Dermis blood vessel endothelial cell (primary cell): ENCODE measurements at places on chromosomes 6 and 20.

- DNase-seq = no peak
These were observed 12.5 kb downstream of the MYH7B start for GRCh38 chr20:34968042-34968775.

DNA sequence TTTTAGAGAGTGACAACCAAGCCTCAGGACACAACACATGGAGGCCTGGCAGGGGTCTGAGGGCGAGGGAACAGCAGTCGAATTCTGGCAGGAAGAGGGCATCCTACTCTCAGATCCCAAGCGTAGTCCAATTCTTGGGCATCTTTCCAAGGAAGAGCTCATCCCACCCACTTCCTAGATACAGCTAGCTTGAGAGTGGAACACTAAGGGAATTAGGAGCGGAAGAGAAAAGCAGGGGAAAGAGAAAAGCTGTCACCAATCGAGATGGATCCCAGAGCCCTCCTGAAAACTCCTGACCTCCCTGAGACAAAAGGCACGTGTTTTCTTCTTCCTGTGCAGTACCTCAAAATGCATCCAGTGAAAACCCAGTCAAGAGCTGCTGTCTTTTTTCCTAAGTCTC, 67.1 kb downstream of the GFOD1 start:
- DNase-seq = peak; percentile 41

- no peak for DNase-seq
These were observed 309.7 kb upstream of the AGPAT4 start for GRCh38 chr6:161583584-161583983.

DNA sequence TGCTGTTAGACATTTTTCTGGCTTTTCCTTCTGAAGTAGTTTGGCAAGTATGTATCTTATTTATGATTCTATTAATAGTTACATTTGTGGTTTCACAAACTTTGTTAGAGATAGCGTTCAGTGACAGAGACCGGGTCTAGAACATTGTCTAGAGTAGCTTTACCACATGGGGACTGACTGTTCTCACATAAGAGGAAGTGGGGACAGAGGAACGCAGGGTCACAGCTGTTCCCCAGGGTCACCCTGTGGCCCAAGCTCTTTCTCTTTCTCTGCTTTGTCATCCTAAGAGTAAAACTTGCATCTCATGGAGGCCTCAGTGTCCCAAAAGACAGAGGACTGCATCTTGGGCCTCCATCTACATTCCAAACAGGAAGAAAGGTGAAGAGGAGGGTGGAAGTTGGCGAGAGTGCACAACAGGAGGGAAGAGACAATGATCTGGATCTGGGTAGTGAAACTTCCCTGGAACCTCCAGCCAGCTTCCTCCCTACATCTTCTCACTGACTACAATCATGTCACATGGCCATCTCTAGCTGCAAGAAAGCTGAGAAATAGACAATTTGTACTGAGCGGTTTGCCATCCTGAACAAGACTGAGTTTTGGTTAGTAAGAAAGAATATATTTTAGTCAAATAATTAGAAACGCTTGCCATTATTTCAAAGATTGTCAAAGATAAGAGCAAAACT, 645.8 kb upstream of the ARID1B start:
- no peak for DNase-seq

GRCh38 chr6:105786890-105787655, 299.1 kb upstream of the PRDM1 start:
- DNase-seq = no peak

DNA sequence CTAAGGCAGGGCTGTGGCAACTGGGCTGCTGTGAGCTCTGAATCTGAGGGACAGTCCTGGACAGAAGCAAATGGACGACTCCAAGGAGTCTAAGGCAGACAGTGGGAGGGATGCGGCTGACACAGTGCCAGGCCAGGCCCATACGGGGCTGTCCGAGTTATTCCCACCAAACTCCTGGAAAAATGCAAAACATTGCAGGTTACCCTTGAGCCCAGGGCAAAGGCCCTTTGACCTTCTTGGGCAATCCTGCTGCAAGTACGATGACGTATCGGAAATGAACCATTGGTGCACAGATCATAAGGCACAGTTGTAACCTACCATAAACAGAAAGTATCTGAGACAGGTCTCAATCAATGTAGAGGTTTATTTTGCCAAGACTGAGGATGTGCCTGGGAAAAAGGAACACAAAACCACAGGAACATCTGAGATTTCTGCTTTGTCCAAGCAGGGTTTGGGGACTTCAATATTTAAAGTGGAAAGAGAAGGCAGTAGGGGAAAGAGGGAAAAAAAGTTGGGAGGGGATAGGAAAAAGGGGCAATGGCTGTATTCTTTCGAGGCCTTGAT, 118.9 kb downstream of the DACT2 start:
- no peak for DNase-seq

DNA sequence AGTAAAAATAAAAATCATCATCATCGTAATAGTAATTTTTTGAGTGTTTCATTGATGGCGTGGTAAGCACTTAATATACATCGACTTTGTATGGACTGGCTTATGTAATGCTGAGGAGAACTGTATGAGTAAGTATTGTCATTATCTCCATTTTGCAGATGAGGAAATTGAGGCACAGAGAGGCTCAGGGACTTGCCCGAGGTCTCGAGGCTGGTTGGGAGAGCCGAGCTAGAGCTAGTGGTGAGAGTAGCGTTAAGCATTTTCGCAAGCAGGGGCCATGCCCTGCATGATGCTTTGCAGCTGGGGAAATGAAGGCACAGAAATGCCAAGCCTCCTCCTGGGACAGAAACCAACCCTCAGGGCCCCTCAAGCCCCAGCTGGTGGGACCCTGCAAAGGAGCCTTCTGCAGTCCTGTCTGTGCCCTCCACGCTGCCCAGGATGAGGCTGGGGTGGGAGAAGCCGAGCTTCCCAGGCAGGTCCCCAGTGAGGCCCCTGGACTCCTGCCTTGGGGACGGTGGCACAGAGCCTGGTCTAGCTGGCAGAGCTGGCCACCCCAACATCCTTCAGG, 31.1 kb upstream of the STX16 start:
- DNase-seq = no peak

DNA sequence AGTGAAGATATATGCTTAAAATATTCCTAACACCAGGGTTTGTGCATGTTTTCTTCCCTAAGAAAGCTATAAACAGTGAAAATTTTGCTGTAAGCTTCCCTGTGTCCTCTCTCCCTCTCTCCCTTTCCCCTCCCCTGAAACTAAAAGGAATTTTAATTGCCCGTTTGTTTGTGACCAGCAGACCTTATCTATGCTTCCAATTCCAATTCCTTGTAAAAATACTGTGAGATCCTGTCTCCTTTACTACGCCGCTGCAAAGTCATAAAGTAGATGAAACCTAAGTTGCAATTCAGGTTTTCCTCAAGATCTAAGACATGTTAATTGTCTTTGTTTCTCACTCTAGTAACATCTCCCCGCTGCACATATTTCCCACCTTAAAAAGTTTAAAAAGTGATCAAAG, 82.3 kb downstream of the DNAH8 start:
- no peak for DNase-seq

GRCh38 chr6:17580518-17581048, 19.5 kb upstream of the FAM8A1 start:
- DNase-seq = peak; percentile 62

DNA sequence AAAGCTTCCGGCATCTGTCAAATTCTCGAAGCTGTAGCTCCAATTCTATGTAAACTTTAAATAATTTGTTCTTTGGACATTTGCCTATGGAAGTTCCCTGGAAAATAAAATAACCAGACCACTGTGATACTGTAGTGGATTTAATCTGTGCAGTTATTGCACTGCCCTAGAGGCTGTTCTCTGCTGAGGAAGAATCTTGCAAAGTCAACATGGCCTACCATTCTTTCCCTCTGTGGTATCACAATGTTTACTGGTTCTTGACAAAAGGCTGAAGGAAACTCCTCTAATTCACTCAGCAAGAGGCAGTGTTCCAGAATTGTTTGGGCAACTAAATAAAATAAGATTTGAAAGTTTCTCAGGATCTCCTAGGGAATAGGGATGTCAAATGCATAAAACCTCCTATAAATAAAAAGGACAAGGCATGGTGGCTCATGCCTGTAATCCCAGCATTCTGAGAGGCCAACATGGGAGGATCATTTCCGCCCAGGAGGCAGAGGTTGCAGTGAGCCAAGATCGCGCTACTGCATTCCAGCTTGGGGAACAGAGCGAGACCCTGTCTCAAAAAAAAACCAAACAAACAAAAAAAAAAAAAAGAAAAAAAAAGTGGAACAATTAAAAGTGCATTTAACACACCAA, 12.4 kb downstream of the CRNKL1 start:
- DNase-seq = no peak

DNA sequence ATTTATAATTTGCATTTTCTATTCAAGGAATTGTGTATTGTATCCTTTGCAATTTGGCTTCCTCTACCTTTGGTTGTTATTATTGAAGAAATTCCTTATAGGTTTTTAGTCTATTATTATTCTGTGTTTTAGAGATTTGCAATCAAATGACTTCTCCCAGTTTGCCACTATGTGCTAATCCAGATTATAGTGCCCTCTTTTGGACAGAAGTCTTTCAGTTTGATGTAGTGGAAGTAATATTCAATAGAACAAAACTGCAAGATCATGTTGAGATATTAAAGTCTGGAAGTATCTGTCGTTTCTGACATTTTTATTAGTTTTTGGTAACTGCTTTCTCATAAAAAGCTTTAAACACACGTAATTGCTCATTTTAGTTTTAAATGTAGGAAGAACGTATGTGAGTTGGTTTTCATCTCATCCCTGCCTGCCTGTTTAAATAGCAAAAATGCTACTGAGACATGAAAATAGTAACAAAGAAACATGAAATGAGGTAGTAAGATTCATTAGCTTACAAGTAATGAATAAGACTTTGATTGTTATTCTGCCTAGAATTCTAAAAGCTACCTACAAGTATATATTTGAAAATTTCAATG, 72.8 kb downstream of the RTN4IP1 start:
- peak; percentile 72 for DNase-seq

DNA sequence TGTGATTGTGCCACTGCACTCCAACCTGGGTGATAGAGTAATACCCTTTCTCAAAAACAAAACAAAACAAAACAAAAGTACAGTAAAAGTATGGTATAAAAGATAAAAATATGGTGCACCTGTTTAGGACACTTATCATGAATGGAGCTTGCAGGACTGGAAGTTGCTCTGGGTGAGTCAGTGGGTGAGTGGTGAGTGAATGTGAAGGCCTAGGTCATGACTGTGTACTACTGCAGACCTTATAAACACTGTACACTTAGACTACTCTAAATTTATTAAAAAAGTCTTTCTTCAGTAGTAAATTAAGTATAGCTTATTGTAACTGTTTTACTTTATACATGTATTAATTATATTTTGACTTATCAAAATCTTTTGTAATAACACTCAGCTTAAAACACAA, 46.0 kb downstream of the ZFP64 start:
- DNase-seq = no peak

GRCh38 chr6:155530219-155530834, 74.7 kb upstream of the NOX3 start:
- DNase-seq = peak; percentile 80

GRCh38 chr6:69337311-69337710, 459.5 kb downstream of the LMBRD1 start:
- no peak for DNase-seq

GRCh38 chr20:6705106-6705766, 62.2 kb upstream of the BMP2 start:
- DNase-seq = no peak

DNA sequence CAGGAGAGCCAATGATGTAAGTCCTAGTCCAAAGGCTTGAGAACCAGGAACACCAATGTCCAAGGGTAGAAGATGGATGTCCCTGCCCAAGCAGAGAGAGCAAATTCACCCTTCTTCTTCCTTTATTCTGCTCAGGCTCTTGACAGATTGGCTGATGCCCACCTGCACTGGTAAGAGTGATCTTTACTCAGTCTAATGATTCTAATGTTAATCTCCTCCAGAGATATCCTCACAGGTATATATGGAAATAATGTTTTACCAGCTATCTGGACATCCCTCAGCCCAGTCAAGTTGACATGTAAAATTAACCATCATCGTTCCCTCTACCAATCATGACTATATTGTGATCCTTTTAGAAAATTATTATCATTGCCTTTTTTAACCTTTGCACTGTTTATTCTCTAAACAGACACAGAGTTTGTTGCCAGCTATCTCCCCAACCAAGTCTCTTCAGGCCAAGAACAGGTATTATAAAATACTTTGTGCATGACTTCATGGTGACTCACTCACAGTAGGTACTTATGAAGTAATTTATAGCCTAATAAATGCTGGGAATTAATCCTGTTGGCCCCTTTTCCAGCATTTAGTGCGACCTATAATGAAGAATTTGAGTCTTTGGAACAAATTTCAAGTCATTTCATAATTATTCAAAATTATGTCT, 26.2 kb upstream of the TSHZ2 start:
- DNase-seq = no peak
